ENCODE measurements at places on chromosomes 2 and 18.

- no peak for DNase-seq
Measured at GRCh38 chr2:40690036-40690435, 238.1 kb upstream of the SLC8A1 start.

- DNase-seq, result no peak
Measured at GRCh38 chr18:48294899-48295585, 114.1 kb downstream of the ZBTB7C start.

DNA sequence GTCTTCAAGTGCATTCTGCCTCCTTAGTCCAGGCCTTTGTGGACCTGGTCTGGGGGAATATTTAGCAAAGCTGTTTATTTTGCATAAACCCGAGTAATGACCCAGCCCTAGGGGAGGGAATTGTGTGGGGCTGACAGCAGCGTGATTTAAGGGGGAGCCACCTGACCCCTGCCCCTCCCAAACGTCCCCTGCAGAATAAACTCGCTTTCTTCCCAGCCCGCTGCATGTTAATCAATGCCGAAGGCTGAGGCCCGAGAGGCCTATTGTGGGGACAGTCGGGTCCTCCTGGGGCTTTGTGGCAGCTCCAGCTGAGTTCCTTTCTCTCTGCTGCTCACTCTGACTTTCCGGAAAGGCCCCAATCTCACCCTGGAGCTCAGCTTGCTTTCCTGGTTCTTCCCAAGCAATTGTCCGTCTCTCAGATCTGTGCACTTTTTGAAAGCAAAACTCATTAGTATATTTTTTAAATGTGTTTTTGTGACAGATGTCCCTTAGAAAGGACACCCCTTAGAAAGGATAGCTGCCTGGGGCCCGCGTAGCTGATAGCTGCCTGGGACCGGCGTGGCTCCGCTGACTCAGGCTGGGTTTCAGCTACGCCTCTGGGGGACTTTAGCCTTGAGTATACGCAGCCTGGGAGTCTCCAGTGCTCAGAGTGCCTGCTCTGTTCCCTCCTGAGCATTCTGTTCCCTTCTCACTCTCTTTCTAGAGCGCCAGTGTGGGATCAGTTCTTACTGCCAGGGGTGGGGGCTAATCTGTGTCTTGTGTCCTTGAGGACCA lies 158.3 kb downstream of the GLI2 start:
- DNase-seq, result no peak

DNA sequence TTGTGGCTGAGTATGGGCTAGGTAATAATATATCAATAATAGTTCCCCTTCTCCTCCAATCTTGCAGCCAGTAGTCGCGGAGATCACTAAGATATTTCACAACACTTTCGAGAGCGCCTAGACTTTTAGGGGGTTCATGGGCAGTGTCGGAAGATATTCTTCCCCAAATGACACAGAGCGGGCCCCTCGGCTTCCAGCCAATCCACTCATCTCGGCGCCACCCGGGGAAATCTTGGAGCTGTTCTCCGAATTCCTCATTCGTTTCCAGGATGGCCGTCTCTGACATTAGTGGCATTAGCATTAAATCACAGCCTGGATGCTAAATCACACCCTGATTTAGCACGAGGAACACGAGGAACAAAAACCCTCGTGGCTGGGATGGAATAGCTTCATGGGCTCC lies 437.7 kb downstream of the ZNF516 start:
- no peak for DNase-seq

GRCh38 chr2:67649331-67650261 lies 252.5 kb downstream of the ETAA1 start:
- no peak for DNase-seq

- DNase-seq, result no peak
Measured at GRCh38 chr2:151872463-151872862, 44.2 kb upstream of the ARL5A start.

DNA sequence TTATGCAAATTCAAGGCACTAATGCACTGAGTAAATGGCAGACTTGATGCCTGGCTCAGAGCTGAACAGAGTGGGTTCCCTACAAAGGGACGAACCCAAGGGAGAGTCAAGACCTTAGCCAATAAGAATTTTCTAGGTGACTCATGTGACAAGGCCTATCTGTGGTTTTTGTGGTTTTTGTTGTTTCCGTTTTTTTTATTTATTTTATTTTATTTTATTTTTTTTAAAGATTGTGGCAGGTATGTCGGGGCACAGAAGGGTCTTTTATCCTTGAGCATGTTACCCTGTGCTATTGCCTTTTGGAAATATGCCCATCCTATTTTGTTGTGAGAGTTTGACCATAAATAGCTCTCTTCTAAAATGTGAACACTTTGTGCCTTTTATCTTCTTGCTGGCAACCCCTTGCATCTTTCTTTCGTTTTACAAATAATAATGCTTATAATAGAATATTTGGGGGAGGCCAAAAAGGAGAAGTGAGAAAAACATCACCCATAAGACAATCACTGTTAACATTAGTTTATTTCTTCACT lies 113.4 kb upstream of the AQP4 start:
- no peak for DNase-seq

DNA sequence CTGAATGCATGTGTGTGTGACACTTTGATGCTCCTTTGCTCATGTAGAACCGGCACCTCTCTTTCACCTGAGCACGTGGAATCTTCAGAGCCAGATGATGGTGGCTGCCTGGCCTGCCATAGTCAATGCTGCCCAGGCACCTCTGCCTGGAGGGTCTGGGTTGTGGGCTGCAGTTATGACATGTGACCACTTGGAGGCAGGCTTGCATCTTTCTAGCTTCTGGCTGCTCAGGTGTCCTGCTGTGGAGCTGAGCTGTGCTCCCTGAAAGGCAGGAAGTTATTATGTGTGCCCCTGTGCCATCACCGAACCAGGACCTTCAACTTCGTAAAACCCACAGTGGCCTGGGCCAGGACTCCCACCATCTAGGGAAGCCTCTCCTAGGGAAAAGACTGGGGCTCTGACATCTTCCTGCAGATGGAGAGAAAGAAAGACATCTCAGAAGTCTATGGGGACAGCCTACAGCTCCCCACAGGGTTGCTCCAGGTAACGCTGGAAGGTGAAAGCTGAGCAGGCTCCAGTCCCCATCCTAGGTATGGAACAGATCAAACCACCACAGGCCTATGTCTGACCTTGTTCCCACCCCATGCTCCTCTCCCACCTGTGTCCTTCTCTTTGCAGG lies 30.2 kb downstream of the PSD4 start:
- DNase-seq, result peak; percentile 61

DNA sequence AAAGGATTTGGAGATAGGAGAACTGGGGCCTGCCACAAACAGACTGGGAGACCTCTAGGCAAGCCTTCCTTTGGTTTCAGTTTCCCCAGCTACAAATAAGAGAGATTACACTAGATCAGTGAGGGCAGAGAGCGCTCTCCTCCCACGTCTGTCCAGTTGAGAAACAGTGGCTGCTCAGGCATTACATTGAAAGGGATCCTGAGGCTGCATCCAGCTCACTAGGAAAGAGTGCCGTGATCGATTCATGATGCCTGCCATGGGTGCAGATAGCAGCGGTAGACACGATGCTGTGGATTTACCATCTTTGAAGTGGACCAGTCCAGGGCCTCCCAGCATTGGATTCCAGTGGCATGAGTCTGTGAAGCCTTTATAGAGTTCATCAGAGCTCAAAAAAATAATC lies 62.6 kb downstream of the EN1 start:
- no peak for DNase-seq

- no peak for DNase-seq
Measured at GRCh38 chr18:35739778-35740177, 158.2 kb downstream of the GALNT1 start.

DNA sequence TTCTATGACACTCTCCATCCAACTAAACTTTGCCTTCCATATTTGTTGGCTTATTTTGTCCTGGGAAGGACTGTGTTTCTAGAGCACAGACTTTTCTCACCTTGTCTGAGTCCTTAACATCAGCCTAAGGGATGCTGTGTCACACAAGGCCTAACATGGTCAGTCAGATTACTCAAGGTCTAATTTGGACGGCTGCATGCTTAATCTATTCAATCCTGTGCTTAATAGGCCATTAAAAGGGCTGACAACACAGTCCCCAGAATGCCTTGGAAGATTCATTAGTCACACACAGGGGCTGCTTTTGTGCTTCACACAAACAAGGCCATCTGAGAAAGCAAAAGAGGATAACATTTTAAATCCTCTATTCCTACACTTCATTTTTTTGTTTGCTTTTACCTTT lies 84.0 kb downstream of the DYNAP start:
- DNase-seq, result no peak

DNA sequence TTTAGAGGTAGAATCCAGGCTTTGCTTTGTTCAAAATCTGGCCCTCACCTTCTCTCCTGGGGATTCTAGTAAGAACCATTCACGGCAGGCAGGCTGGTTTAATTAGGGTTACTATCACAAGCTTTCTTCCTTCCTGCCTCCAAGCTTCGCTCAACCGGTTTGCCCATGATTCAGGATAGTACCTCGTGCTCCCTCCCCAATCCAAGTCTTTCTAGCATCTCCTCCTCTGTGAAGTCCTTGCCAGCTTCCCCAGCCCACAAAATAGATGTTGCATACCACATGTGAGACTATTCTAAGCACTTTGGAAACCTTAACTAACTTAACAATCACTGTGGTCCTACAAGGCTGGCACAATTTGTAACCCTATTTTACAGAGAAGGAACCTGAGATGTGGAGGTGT lies 135.1 kb downstream of the SOCS6 start:
- DNase-seq, result no peak

DNA sequence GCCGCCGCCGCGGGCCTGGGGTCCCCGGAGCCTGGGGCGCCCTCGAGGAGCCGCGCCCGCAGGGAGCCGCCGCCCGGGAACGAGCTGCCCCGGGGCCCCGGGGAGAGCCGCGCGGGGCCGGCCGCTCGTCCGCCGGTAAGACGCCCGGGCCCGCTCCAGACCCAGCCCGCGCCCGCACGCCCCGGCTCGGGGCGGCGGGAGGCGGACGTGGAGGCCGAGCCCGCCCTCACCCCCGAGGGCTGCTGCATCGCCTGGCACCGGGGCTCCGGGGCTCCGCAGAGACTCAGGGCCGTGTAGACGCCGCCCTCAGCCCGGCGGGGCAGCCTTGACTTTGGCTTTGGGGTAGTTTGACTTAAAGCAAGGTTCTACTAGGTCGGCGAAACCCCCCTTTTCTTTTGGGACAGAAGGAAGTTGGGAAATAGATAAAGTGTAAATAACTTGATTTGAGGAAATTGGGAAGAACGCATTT lies 335 bp downstream of the ERFE start:
- no peak for DNase-seq

DNA sequence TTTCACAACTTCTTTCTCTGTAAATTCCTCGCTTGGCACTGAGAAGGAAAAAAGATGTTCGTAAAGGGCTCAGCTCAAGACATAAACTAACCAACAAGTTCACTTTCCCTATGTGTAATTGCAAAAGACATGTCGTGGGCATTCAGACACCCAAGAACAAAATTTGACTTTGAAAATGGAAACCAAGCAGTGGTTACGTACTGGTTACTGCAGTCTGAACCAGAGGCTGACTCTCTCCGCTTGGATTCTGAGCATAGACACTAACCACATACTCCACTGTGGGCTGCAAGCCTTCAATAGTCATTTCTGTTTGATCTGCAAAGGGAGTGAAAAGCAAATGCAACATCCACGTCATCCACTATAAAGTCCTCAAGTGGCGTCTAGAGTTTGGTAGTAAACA lies 53.9 kb downstream of the FN1 start:
- no peak for DNase-seq

- DNase-seq, result no peak
Measured at GRCh38 chr2:36569267-36569856, 28.6 kb downstream of the FEZ2 start.

GRCh38 chr18:78268226-78268988 lies 711.2 kb upstream of the SALL3 start:
- no peak for DNase-seq

GRCh38 chr2:8058652-8059051 lies 623.2 kb upstream of the ID2 start:
- no peak for DNase-seq

GRCh38 chr2:33522576-33522975 lies 46.1 kb downstream of the RASGRP3 start:
- no peak for DNase-seq

DNA sequence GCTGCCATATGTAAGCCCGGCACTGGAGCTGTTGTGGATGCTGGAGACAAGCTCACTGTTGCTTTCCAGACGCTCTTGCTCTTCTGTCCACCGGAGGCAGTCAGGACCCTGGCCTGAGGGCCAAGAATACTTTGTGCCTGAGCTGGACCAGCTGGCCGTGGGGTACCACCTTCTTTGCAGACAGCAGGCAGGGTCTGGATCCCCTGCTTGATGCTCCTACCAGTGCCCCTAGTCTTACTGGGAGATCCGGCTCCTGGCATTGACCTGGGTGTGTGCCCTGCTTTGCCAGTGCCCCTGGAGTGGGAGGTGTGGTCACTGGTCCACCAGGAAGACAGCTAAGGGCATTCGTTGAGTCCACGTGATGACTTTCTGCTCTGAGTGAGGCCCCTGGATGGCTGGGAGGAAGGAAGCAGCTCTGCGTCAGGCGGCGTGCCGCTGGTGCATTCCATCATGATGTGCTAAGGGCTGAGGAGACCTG lies 59.3 kb downstream of the LRRFIP1 start:
- no peak for DNase-seq

GRCh38 chr2:217845301-217845700 lies 157.5 kb downstream of the TNS1 start:
- DNase-seq, result no peak

DNA sequence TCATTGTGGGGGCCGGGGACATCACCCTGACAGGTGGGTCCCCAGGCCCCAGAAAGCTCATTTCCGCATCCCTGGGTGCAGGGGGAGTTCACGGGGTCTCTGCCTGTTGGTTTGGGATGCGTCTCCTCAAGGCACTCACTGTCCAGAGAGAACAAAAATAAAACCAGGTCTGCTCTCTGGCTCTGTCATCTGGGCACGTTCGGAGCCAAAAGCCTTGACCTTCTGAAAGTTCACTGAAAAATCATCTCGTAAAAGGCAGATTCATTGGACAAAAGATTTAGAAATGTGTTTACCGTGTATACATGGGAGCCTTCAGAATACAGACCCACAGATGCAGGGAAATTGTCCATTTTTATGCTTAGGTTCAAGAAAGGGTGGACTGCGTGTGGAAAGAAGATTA lies 26.6 kb downstream of the MLPH start:
- DNase-seq, result no peak

DNA sequence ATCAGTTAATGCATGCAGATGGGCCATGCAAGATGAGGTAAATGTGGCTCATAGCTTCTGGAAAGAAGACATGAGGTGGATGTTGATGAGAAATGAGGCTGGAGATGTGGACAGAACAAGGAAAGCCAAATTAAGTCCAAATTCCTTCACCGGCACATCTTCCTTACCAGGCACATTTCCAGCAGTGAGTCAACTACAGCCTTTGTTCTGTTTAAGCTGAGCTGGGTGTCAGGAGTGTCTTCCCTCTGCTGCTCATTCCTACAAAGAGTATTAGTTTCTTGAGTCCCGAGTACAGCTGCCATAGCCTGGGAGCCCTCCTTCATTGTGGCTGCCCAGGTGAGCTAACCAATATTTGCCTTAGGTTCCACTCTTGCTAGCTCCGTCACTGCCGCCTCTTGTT lies 945.0 kb downstream of the SLC4A3 start:
- DNase-seq, result no peak

DNA sequence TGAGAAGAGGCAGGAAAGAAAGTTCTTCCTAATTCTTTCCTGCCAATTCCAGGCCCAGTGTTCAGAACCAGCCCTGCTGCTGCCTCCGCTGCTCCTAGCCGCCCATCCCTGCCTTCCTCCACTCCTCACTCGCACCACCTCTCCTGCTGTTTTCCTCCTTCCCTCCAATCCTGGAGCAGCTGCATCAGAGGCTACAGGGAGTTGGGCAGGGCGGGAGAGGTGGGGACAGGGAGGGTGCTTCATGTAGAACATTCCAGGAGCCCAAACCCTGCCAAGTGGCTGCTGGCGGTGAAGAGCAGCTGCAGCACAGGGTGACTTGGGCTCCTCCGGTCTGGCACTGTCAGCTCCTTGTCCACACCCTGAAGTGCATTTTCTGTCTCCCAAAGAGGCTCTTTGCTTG lies 176.3 kb downstream of the TNS1 start:
- DNase-seq, result no peak

Measured in NK-92 treated with Interleukin-12 subunit alpha and Interleukin-12 subunit beta, amount 100 ng/mL, for 24 hours (cell line).